Cerebellar cortex (tissue), 1 donor: ENCODE measurements at places on chromosomes 3 and 15.
A peak's percentile ranks its signal among the peaks of the same experiment; 100 is the strongest.

- DNase-seq = no peak
Measured at GRCh38 chr3:122555275-122556071, 8.6 kb downstream of the PARP9 start.

GRCh38 chr15:45394681-45395080, 16.3 kb upstream of the GATM start:
- DNase-seq = no peak

- DNase-seq = no peak
Measured at GRCh38 chr3:64259636-64260035, 34.4 kb upstream of the PRICKLE2 start.

DNA sequence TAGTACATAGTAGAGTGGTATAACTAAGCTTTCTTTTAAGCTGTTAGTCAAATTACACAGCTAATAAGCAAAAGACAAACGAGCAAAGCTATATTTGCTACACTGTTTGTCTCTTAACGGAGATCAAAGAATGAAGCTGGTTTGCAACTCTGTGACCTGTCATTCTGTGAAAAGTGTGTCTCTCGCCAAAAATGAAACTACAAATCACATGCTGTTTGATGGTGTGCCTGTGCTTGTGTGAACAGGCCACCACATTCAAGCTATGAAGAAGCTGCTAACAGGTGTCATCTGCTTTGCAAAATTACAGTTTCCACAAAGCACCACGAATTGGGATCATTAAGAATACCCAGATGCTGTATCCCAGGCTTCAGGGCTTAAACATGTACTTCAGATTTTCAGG, 667.8 kb upstream of the NAALADL2 start:
- DNase-seq = no peak

- DNase-seq = no peak
Measured at GRCh38 chr3:18740631-18741583, 315.8 kb upstream of the SATB1 start.

DNA sequence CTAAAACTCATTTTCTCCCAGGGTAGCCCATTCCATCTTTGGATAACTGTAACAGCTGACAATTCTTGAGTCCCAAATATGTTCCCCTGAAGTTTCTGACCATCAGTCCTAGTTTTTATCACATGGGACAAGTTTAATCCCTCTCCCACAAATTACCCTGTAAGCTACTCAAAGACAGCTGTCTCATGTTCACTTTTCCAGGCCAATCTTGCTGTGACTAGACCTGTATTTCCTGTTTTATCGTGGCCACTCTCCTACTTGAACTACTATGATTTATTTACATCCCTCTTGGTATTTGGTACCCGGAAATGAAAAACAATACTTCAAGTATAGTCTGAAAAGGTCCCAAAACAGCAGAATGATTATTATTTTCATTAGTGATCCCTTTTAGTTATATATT, 95.1 kb upstream of the MEX3B start:
- no peak for DNase-seq

DNA sequence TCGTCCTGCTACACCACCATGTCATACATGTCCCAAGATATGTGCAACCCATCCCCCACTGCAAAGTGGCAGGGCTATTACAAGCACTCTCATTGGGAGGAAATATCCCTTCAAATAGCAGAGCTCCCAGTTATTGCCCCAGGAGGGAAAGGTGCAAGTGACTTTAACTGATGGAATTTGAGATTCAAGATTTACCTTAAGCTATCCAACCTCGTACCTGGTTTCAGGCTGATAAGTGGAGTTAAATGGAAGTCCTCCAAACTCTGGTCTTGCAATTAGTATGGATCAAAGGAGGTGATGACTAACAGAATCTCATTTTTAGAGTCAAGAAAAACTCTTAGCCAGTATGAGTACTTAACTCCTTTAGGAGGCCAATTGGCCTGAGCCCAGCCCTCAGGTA, 2.1 kb downstream of the SLCO2A1 start:
- DNase-seq = no peak

DNA sequence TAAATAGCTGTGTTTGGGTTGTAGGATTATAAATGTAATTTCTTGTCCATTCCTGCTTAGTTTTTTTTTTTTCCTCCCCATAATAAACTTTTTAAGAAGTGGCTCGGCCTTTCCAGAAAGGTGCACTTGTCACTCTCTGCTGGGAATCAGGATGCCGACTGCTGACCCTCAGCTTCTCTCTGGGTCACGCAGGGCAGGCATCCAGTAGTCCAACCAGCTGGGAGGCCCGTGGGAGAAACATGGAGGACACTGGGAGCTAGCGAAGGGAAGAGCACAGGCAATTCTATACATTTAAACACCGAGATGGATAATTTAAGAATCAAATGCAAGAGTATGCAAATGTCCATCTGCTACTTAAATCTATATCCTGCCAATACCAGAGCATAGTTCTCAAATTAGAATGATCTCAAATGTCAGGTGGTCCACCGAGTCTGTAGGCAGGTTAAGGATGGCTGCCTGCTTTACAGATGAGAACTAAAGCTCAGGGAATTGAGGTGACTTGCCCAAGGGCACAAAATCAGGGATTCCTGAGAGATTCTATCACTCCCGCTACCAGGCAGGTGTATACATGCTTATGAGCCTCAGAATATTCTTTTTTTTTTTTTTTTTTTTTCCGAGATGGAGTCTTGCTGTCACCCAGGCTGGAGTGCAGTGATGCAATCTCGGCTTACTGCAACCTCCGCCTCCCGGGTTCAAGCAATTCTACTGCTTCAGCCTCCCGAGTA, 64.5 kb downstream of the DAPK2 start:
- DNase-seq = no peak

GRCh38 chr15:71011503-71012155, 103.6 kb upstream of the THSD4 start:
- peak; percentile 31 for DNase-seq

- DNase-seq = no peak
Measured at GRCh38 chr3:168269001-168269400, 173.3 kb upstream of the GOLIM4 start.

DNA sequence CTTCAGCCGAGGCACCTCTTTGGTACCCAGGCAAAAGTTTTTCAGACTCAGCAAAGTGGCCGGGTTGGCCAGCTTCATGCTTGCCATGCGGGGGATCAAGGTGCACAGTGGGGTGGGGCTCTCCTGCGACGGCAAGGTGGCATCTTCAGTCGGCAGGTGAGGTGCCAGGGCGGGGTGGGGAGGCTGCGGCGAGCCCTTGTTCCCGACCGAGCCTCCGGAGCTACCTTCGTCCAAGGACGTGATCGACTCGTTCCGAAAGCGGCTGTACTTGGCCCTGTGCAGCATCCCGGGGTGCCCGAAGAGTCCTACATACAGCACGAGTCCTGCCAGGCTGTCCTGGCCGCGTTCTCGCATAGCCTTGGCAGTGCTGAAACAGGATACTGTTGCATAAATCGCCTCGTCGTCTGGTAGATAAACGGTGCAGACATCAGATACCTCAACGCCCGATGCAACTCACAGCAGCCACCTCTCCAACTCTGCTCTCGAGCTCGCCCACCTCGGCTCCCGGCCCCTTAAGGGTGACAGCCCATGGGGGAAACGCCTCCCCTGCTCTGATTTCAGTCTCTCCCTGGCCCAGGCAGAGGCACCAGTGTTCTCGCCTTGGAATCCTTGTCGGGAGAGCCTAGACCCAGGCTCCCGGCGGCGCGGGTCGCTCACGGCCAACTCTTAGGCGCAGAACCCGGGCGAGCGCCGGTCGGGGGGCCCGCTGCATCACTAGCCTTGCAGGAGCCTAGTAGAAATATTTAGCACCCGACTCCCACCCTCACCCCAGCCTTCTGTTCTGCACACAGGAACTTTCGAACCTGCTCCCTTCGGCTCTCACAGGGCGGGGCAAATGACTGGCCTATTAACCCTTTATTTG, 826 bp downstream of the SHC4 start:
- peak; percentile 33 for DNase-seq

- no peak for DNase-seq
Measured at GRCh38 chr3:161107311-161107710, 2.2 kb upstream of the B3GALNT1 start.

- DNase-seq = peak; percentile 4
Measured at GRCh38 chr15:23497710-23498111, 50.7 kb upstream of the GOLGA6L2 start.

GRCh38 chr15:38471974-38472373, 18.0 kb downstream of the FAM98B start:
- no peak for DNase-seq

GRCh38 chr15:84839714-84840113, 22.6 kb downstream of the ALPK3 start:
- no peak for DNase-seq

GRCh38 chr3:10935846-10936631, 56.5 kb upstream of the SLC6A1 start:
- DNase-seq = no peak

DNA sequence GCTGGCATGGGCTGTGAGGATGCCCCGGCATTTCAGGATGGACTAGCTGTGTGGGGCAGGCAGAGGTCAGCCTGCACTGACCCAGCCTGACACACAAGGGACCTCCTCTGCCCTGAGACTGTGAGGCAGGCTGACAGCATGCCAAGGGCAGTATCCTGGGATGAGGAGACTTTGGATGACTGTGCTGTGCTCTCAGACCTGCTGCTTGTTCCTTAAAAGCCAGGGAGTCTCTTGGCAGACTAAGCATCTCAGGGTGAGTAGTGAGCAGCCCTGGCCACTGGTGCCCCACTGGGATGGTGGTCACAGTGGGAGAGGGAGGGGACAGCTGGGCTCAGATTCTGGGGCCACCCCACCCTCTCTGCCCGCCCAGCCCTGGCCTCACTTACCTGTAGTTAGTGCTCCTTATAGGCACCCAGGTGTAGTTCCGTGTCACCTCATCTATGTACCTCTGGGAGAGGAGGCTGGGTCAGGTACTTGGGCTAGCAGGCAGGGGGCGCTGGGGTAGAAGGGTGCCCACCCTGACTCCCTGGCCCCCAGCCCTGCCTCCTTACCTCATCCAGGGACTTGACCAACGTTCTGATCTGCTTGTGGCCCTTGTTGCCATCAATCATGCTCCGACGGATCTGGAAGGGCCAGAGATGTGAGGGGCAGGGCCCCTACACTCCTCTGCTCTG, 16.1 kb upstream of the TMEM115 start:
- DNase-seq = no peak

GRCh38 chr3:32177702-32178198, 60.7 kb upstream of the CMTM8 start:
- peak; percentile 70 for DNase-seq

- DNase-seq = peak; percentile 34
Measured at GRCh38 chr3:146543461-146544001, 876 bp downstream of the PLSCR1 start.

- DNase-seq = no peak
Measured at GRCh38 chr3:72441284-72441994, 406.8 kb downstream of the SHQ1 start.

DNA sequence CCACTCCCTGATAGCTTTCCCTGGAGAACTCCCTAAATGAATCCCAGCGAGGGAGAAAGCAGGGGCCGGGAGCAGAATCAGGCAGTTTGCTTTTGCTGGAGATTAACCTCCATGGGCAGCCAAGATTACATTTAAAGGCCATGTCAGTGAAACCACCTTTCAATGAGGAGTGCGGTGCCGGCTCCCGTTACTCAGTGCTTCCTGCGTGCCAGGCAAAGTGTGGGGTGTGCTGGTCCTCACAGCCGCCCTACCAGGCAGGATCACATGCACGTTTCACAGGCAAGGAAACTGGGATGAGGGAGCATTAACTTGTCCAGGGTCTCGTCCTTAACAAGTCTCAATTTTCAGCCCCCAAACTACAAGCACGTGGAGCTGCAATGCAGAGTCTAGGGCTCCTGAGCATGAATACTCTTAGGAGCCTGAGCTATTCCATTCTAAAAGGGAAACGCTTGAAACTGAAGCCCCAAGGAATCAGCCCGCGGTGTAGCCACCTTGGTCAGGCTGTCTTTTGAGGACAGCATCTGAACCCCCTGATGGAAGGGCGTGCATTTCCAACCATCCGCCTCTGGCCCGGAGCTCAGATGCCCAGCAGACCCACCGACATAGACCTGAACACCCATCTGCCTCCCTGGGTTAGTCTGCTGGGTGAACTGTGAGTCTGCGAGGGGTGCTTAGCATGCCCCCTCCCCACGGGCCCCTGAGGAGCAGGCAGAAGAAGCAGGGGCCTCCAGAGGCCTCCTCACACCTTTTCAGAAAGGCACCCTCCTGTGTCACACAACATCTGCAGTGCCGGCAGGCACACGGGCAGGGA, 5.6 kb downstream of the IGDCC3 start:
- DNase-seq = no peak

GRCh38 chr3:99641982-99642381, 3.6 kb downstream of the COL8A1 start:
- DNase-seq = no peak

DNA sequence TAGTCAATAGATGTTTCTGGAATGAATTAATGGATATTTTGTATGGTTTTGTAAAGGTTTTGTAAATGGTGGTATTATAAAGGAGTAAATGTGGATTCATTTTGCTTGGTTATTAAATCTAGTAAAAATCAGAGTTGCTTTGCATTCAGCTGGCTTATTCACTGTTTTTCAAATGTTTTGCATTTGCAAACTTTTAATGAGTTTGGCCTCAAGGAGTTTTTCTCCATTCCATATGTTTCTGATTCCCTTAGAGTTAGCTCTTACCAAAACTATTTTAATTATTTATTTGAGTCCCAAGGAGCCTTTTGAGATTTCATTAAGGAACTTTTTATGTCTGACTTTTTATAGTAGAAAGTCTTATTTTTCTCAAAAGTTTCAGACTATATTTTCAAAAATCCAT, 992.2 kb downstream of the DIPK2A start:
- no peak for DNase-seq

DNA sequence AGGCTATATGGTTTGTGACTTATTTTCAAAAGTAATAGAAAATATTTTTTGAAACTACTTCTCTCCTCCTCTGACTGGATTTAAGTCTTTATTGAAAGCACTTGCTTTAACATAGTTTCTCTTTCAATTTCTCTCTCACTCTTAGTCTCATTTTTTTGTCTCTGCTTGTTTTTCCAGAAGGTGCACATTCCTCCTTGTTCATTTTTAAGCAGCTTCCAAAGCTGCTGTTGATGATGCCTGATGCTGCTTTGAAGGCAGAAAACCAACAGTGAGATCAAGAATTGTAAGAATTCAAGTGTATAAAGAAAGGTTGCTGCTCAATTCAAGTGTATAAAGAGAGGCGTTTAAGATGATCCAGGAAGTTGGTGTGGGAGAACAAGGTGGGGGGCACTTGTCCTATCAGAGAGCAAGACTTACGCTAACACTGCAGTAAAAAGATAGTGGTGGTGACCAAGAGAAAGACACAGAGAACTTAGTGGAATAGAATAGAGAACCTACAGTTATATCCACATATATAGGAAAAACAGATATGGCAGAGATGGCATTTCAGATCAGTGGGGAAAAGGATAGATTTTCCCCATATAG, 12.1 kb downstream of the NR2C2 start:
- no peak for DNase-seq

DNA sequence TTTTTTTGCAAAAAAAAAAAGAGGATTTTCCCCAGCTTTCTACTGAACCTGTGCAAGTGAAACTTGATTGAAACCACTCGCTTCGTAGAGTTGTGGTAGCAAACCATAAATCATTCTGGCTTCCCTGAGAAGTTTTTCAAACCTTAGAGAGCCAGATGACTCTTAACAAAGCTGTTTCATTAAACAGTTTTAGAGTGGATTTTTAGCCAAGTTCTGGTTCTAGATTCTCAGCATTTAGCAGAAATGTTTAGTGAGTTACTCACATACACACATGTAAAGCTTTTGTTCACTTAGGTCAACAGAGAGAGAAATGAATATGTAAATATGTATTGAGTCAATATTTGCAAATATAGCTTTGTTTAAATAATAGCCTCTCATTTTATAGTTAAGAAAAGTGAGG, 18.1 kb upstream of the CCR9 start:
- DNase-seq = no peak
